ENCODE measurements at places on chromosomes 2 and 18.

DNA sequence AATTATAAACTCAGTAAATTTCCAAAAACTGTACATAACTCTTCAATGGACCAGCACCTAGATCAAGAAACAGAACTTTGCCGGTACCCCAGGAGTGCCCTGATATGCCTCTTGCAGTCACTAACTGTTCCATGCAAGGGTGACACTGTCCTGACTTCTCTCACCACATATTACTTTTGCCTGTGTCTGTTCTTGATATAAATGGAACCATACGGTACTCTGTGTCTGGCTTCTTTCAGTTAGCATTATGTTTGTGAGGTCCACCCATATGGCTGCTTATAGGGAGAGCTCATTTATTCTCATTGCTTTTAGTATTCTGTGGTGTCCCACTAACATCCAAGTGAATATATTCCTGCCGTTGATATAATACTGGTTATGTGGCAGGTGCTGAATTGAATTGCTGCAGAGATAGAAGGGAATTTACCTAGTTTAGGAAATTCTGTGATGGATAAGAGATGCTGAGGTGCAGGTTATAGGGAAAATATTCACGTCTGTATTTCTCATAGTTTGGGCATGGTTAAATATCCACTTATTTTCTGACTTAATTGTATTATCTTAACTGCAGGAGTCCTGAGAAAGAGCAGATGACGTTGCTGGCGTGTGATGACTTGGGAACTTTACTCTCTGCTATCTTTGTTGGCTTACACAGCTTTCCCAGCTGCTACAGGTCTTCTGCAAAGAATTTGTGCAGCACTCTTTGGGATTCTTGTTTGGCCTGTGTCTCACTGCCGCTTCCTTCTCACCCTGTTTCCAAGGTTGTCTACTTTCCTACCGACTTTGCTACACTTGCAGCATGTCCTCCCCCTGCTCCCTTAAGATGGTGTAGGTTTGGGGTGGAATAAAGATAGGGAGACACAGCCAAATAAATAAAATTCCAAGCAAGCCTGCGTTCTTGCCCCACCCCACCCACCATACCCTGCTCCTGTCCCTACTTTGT is 107.9 kb downstream of the MAP4K4 start:
- DNase-seq, result no peak

DNA sequence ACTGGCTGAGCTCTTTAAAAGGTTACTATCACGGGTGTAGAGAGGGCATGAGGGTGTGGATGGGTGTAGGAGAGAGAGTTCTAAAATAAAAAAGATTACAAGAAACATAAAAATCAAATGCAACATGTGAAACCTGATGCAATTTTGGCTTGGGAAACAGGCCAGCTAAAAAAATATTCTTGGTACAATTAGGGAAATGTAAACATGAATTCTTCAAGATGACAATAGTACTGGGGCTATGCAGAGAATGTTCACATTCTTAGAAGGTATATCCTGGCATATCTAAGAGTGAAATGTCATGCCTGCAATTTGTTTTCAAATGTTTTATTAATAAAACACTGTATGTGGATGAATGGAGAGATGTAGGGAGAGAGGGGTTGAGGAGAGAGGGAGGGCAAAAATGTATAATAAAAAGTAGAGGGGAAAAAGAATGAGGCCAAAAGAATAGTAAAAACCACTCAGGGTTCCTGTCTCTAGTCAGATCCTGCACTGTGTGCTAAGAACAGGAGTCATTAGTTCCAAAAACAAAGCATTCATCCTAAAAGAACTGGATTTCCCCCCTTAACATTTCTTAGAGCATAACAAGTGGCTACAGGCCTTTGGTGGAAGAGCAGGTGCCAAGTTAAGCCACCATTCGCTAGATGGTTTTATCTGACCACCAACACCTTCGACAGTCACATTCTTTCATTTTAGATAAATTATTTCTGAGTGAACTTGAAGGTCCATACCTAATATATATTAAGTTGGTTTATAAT is 77.3 kb downstream of the LPIN2 start:
- no peak for DNase-seq

GRCh38 chr2:69097148-69097610 is 84.2 kb downstream of the ANTXR1 start:
- DNase-seq, result no peak

GRCh38 chr2:237044281-237044680 is 41.4 kb upstream of the COPS8 start:
- DNase-seq, result no peak

Measured in T-helper 2 cell treated with Interferon-gamma antibody and Interleukin-4, amounts not matched to agents 5 μg/mL and 100 μg/mL, for 36 hours (primary cell).